ENCODE measurements at places on chromosomes 13 and 19.

DNA sequence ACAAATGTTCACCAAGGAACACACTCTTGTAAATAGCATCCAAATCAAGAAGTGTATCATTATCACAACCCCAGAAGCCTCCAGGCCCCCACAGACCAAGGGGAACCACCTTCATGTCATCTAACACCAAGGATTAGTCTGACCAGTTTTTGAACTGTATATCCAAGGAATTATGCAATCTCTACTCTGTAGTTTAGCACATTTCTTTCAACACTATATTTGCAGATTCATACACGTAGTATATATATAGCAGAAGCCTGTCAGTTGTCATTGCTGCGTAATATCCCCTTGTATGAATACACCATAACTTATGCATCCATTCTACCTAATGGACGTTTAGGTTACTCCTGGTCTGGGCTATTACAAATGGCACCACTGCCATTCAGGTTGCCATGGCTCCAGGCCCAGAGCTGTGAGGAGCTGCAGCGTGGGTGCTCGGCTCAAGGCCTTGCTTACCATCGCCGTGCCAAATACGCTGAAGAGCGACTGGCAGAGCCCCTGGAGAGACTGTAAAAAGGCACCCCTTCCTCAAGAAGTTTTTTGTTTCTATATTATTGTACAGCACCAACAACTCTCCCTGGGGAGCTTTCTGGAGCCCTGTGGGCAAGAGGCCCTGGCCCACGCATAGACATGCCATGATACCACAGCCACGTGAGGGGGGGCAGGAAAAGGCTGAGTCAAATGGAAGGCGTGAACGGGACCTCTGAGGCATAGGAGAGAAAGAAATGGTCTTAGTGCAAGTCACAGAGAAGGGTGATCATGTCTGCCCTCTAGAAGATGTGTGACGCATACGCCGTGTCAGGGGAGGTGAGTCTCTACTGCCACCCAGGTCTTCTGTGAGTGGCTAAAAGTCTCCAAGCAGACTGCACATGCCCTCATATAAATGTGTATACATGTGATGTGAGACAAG, 10.8 kb downstream of the LATS2 start:
- peak; percentile 86 for DNase-seq

- DNase-seq: no peak
Measured at GRCh38 chr19:57241176-57241575, 744 bp downstream of the ZNF805 start.

- DNase-seq: no peak
Measured at GRCh38 chr13:40292108-40292507, 374.3 kb downstream of the FOXO1 start.

DNA sequence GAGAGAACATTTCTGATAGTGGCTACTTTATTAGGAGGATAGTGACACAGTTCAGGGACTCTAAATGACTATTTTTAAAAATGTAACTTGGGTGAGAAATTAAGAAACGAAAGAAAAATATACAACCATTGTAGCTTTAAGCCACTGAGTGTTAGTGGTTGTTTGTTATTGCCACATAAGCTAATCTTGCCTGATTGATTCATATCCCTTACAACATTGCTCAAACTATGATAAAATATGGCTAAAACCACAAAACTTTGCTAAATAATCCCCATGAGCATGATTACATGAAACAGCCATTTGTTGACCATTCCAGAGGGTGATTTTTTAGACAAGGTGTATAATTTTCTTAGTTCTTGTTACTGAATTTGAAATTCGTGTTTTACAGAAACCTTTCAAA, 343.4 kb downstream of the SLITRK5 start:
- DNase-seq: peak; percentile 86

DNA sequence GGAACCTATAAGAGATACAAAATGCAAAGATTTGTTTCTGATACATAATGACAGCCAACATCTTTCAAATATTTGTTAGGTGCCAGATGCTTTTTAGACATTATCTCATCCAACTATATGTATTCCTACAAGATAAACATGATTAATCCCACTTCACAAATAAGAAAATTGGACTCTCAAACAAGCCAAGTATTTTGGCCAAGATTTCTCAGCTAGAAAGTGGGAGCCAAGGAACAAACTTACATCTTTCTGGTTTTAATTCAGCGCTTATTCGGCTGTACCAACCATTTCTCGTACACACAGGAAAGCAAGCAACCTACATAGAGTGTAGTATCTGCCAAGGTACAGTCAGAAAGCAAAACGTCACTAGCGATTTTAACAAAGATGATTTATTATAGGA, 85.7 kb upstream of the SERP2 start:
- DNase-seq: no peak

GRCh38 chr19:13983213-13983889, 22.8 kb downstream of the RFX1 start:
- DNase-seq: no peak

GRCh38 chr13:66354879-66355751, 875.0 kb downstream of the PCDH9 start:
- DNase-seq: no peak

- peak; percentile 32 for DNase-seq
Measured at GRCh38 chr19:12527034-12527836, 24.0 kb downstream of the ZNF564 start.

GRCh38 chr13:113820813-113821651, 42.8 kb downstream of the GAS6 start:
- no peak for DNase-seq

GRCh38 chr13:100334214-100334613, 245.3 kb downstream of the PCCA start:
- no peak for DNase-seq

- peak; percentile 40 for DNase-seq
Measured at GRCh38 chr19:48400018-48400742, 6.7 kb downstream of the GRIN2D start.

- no peak for DNase-seq
Measured at GRCh38 chr13:71149046-71149445, 718.0 kb downstream of the DACH1 start.

DNA sequence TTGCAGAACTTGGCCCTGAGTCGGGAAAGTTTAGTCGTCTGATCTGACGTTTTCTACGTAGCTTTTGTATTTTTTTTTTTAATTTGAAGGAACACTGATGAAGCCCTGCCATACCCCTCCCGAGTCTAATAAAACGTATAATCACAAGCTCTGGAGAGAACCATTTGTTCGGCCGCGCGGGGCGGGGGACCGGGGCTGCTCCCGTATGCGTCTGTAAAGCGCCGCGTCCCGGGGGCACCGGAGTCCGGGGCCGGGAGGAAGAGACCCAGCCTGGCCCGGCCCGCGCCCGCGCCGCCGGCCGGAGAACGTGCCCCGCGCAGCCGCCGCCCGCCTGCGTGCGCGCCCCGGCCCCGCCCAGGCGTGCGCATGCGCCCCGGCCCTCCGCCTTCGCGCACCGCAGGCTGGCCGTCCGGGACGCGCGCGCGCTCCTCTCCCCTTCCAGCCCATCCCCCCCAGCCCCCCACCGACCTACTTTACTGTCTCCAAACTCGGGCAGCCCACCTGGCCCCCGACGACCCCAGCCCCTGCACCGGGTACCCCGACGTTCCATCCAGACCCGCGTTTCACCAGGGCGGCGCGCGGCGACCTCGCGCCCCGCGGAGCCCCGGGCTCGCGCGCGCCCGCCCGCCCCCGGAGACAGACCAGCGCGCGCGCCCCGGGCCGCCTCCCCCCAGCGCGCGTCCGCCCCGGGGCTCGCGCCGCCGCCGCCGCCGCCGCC, 785 bp upstream of the USF2 start:
- DNase-seq: peak; percentile 49

GRCh38 chr19:45145270-45146189, 15.3 kb downstream of the NKPD1 start:
- DNase-seq: no peak

DNA sequence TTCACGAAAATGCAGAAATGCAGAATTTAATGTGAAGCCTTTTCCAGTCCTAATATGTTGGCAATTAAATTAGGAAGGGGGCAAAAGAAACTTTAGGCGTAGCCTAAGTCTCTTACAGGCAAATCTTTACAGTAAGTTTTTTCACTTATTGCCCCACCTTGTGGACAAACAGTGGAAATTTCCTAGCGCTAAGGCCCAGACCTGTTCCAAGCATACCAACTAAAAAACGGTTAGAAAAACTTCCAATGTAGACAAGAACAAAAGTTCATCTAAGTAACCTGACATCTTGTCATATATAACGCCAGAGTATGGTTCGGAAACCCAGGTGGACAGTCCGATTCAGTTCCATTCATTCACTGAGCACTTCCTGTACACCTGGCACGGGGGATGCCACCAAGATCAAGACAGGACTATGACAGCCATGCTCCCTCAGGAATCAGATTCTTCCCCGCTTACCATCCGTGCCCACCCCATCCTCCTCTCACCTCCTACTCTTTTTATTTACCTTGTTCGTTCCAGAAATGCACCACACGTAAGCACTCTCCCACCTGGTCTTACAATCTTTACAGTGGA, 4.9 kb downstream of the ZAR1L start:
- peak; percentile 69 for DNase-seq

- no peak for DNase-seq
Measured at GRCh38 chr13:98900442-98900841, 77.4 kb downstream of the DOCK9 start.

GRCh38 chr19:53659292-53659691, 27.5 kb downstream of the DPRX start:
- DNase-seq: no peak

GRCh38 chr13:75947448-75947847, 311.3 kb downstream of the LMO7 start:
- DNase-seq: no peak

DNA sequence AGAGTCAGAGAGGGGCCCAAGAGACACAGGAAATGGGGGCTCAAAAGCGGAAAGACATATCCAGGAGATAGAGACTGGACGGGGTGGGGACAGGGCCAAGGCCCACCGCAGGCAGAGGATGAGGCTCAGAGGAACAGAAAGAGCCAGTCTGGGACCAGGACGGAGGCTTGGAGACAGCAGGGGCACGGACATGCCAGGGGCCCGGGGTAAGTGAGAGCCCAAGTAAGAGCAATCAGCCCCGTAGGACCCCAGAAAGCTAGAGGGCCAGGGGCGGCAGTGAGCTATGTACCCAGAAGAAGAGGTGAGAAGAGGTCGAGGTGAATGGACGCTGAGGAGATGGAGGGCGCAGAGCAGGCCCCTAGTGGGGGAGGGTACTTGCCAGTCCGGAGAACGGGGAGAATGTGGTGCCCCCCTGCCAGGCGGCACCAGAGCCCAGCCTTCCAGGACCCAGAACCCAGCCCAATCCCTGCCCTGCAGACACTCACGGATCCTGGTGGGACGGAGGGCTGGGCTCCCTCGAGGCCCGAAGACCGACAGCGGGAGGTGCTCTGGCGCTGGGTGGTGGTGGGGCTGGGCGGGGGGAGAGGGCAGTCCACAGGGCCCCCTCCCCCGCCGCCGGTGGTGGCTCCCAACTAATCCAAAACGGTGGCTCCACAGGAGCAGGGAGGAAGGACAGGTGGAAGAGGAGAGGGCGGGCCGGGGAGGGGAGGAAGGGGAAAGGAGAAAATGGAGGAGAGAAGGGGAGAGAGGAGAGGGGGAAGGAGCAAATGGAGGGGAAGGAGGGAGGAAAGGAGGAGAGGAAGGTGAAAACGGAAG, 1.0 kb downstream of the GRIK5 start:
- DNase-seq: no peak

DNA sequence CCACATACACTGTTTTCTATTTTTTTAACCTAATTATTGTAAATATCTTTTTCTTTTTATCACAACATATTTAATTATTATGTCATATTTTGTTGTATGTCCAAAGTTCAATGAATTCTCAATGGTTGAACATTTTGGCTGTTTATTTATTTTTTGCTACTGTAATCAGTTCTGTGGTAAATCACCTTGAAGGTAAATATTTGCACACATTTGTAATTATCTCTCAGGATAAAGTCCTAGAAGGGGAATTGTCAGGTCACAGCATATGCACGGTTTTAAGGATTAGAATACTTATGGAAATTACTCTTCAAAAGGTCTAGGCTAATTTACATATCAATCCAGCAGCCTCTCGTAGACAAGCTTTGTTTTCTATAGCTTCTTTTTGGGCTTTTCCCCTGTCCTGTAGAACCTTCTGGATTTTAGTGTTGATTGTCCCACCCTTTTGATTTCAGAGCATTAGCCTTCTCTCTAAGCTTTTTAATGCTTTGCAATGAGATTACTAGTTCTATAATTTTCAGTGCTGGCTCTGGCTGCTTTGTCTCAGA, 362.6 kb downstream of the KCNRG start:
- no peak for DNase-seq

DNA sequence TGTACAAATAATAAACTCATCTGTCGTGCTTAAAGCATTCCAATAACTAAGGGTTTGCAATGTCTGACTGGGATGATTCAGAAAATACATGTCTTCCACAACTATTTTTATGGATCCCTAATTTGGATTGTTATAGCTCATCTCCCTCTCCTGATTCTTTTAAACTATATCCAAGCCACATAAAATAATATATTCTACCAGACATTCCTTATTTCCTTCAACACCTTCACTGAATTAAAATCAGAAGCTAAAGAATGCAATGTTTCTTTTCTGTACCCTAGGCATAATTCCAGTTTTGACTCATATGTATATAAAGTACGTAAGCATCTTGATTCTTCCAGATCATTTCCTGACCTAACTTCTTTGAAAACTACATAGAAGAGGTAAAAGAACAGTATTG, 420.4 kb downstream of the EFNB2 start:
- DNase-seq: no peak

DNA sequence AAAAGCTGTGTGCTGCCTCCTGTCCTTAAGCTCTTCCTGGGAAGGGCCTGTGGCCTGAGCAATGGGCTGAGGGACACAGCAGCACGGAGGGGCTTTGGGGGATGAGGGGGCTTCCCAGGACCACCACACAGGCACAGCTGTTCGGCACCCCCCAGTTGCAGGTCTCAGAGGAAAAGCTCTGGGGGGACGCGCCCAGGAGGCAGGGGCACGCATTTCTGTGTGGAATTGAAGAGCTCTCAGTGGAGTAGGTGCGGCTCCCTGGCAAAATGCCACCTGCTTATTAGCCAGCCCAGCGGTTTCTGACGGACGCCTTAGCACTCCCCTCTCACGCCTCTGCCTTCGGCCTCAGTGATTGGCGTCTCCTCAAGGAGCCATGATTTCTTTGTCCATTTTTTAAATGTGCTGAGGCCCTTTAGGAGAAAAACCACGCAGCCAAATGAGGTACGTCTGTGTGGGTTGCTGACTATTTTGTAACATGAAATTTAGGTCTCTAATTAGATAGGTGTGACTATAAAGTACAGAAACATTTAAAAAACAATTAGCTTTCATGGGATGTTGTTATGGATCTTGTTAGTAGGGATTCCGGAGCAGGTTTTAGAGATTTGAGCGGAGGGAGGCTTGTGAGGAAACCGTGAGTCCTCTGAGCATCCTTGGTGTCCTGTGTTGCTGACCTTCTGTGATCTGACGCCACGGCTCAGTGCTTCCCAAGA, 4.0 kb downstream of the MCF2L start:
- no peak for DNase-seq

GRCh38 chr19:41616792-41617621, 9.9 kb downstream of the CEACAM4 start:
- DNase-seq: peak; percentile 97
